ENCODE measurements at places on chromosomes 13 and 19.

DNA sequence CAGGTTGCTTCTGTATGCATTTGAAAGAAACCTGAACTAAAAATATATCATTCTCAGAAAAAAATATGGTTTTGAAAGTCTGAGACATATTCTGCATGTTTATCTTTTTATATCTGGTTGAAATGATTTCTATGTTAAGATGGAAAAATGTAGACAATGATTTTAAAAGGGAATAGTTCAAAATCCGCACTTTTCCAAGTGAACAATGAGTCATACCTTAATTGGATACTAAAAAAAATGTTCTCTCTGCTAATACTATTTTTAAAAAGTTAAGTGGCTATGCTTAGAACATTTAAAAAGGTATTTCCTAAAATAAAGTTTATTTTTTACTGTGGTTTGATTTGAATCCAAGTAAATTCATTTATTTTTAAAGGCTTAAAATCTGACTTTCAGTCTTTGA, 801.4 kb downstream of the SLITRK6 start:
- no peak for DNase-seq

- no peak for DNase-seq
Observed at GRCh38 chr13:31046711-31047279, 114.3 kb downstream of the TEX26 start.

- DNase-seq: no peak
Observed at GRCh38 chr19:17860331-17860992, 752 bp downstream of the RPL18A start.

- peak; percentile 89 for DNase-seq
Observed at GRCh38 chr19:12156223-12157058, at the start of gene ZNF625. Gene ZNF625, minus strand, starts transcription at chr19:12156734. Its CDS starts 176 bp downstream, at chr19:12156558.

Data from GM13976 (cell line).